ENCODE measurements at places on chromosomes 1 and 21.

DNA sequence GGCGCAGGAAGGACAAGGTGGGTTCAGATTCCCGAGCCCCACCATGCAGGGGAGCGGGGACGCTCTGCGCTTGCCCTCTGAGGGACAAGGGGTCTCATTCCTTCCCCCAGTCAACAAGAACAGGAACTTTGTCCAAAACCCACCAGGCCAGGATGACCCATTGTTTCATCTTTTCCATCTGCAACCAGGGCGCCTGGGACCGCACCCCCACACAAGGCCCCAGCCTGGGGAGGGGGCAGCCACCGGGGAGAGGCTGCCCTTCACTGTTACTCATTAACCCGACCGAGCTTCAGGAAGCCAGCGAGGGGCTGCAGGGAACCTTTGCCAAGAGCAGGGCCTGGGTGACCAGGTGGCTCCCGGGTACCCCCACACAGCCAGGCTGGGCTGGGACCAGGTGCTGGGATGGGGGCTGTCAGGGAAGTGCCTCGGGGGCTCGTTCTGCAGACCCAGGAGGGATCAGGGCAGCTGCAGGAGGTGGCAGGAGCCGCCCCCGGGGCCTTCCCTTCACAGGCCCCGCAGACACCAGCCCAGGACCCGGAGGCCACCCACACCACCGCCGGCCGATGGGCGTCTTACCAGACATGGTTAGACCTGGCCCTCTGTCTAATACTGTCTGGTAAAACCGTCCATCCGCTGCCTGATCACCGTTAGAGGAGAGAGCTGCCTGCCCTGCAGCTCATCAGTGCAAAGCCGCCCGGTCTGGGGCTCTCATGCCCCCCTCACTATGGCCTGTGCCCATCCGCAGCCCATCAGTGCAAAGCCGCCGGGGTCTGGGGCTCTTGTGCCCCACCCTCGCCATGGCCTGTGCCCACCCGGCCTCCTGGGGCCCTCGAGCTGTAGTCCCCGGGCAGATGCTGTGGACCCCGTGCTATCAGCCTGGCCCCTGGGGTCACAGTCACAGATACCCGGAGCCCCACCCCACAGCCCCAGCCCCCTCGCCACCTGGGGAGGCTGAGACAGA, 4.9 kb upstream of the TTLL10 start:
- no peak for DNase-seq

- no peak for DNase-seq
These were observed 76.7 kb upstream of the TMPRSS2 start for GRCh38 chr21:41584603-41585176.

DNA sequence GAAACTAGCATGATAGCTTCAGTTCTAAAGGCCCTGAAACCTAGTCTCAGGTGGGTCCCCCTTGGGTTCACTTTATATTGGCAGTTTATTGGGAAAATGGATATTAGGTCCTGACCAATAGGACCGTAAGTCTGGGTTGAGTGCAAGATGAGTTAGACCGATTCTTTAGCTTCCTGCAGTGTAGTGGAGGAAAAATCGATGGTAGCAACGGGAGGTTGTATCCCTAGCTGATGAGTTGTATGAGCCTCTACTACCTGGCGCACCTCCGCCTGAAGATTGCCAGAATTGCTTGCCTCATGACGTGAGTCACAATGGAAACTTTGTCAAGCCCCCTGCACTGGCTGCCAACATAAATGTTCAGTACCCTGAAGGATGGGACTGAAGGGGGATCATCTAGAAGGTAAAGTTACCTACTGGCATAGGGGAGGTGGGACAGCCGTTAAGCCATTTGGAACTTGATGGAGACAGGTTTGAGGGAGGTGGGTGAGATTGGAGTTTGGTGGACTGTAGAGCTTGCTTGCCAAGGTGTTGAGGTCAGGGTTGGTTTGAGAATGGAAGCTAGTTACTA, 3.9 kb downstream of the RCC1 start:
- peak; percentile 65 for DNase-seq

DNA sequence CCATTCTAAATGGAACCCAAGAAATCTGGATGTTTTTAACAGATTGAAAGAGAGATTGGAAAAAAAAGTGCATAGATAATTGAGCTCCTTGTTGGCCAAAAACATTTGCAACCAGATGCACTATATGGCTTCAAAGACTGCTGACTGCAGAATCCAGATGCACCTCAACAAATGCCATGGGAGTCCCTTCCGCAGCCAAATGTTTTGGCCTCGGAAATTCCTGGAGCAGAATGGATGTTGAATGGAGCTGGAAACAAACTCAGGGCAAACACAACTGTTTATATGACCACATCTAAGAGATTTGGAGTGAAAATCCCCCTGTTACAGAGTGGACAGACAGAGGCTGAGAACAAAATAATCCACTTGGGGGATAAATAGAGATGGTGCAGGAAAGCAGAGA, 285.0 kb upstream of the NFIA start:
- DNase-seq = no peak

- DNase-seq = no peak
These were observed 1296.5 kb downstream of the MRPL39 start for GRCh38 chr21:24310788-24311187.

DNA sequence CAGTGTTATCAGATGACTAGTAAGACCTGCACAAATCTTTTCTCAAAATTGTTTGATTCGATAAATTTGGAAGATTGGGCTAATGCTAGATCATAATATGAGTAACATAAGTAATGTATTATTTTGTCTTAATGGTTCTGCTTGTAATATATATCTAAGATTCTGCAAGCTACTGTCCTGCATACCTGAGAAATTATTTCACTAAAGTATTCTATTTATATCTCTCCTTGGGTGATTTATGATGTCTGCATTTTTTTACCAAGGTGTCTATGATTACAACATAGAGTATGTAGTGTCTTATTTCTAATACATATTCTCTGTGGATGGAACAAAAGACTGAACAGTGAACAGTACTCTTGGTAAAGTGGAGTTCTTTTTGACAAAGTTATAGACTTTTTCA, 166.6 kb downstream of the CLEC20A start:
- DNase-seq = no peak

GRCh38 chr1:162033428-162033827, 9.8 kb upstream of the OLFML2B start:
- DNase-seq = no peak

GRCh38 chr1:207388721-207389120, 65.4 kb upstream of the CR2 start:
- no peak for DNase-seq

- no peak for DNase-seq
These were observed 109.6 kb downstream of the CRYAA start for GRCh38 chr21:43278359-43278758.

GRCh38 chr1:222037720-222038119, 295.8 kb upstream of the DUSP10 start:
- DNase-seq = no peak

GRCh38 chr21:33974513-33975468, 59.2 kb upstream of the ATP5PO start:
- no peak for DNase-seq

DNA sequence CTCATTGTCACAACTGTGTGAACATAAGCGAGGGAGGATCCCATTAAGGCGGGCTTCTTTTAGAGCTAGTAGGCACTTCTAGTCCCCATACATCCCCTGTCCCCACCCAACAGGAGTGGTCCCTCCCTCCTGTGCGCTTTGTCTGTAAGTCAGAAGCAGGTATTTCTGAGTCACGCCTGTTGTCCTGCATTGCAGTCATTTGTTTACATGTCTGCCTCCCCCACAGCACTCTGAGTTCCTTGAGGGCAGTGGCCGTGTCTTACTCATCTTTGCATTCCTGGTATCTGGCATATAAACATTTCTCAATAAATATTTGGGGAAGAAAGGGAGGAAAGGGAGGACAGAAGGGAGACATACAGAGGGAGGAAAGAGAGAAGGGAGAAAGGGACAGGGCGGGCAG, 40.3 kb downstream of the PLEKHA6 start:
- no peak for DNase-seq

- no peak for DNase-seq
These were observed 103.0 kb downstream of the LAMC2 start for GRCh38 chr1:183289051-183289496.

GRCh38 chr1:162248854-162249535, 127.7 kb downstream of the SPATA46 start:
- DNase-seq = no peak

- no peak for DNase-seq
These were observed 67.8 kb upstream of the KLHDC7A start for GRCh38 chr1:18412882-18413353.

GRCh38 chr1:180560200-180560867, 1.6 kb downstream of the OVAAL start:
- no peak for DNase-seq

DNA sequence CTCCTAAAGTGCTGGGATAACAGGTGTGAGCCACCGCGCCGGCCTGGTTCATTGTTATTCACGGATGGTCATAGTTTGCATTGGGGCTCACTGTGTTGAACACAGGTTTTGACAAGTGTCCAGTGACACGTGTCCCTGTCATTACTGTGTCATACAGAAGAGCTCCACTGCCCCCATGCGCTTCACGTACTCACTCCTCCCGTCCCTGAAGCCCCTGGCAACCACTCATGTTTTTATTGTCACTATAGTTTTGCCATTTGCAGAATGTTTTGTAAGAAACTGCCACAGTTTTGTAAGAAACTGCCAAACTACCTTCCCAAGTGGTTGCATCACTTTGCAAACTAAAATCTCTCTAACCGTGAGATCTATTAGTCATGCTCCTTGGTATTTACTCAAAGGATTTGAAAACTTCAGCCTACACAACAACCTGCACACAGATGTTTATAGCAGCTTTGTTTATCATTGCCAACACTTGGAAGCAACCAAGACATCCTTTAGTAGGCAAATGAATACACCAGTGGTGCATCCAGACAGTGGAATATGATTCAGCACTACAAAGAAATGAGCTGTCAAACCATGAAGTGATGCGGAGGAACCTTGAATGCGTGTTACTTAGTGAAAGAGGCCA, 163.2 kb upstream of the COL6A1 start:
- peak; percentile 89 for DNase-seq

DNA sequence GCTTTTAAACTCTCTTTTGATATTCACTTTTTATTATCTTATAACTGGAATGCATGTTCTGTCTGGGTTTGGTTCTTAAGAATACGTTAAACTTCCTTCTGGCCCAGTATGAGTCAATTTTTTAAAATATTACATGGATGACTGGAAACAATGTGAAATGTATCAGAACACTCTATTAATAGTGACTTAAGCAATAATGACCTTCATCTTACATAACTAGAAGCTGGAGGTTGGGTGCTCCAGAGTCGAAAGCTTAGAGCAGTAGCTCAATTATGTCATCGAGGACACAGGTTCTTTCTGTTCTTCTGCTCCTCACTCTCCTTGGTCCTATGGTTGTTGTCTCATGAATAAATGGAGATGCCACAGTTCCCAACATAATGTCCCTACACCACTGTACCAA, 91.6 kb upstream of the FOXD3 start:
- DNase-seq = no peak

DNA sequence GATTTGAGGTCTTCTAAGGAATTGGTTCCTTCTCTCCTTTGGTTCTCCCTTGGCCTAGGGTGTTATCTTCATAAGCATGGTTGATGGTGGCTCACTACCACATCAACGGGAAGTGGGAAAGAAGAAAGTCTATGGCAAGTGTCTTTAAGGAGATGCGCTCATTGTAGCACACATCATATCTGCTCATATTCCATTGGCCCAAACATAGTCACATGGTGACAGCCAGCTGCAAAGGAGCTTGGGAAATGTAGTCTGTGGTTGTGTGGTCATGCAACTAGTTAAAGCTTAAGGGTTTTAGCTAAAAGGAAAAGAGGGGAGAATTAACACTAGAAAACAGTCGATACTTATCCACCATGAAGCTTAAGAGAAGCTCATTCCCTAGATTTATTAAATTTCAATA, 11.4 kb upstream of the MRPS6 start:
- no peak for DNase-seq

GRCh38 chr1:200493344-200493743, 83.5 kb upstream of the ZNF281 start:
- DNase-seq = no peak

GRCh38 chr1:8679395-8679800, 138.0 kb downstream of the RERE start:
- peak; percentile 35 for DNase-seq

- DNase-seq = no peak
These were observed 12.4 kb upstream of the CREG1 start for GRCh38 chr1:167565922-167566321.
